ENCODE measurements at places on chromosomes 16 and 17. TPM values are rescaled to one million over a fixed set of nuclear protein-coding genes. Genes with fewer than 3 reads are reported as not detected.

The ABI3 gene
- total RNA-seq = 6.5 TPM

The PLXDC1 gene
- total RNA-seq = 12.9 TPM

The C1QTNF8 gene
- total RNA-seq = not detected

The SMIM5 gene
- 1.6 TPM for total RNA-seq

The TNFRSF13B gene
- total RNA-seq = 3.1 TPM

The ATF7IP2 gene
- total RNA-seq = 94.5 TPM

The SDR42E2 gene
- 3.5 TPM for total RNA-seq

The GAST gene
- not detected for total RNA-seq

The SAP30BP gene
- total RNA-seq = 253 TPM

The EVI2A gene
- 77.4 TPM for total RNA-seq

The CDH5 gene
- total RNA-seq = not detected

The ABCA8 gene
- not detected for total RNA-seq

The KRTAP4-8 gene
- not detected for total RNA-seq

The HSD17B1 gene
- total RNA-seq = 0.91 TPM

The MED31 gene
- 16.7 TPM for total RNA-seq

The ZPBP2 gene
- not detected for total RNA-seq

The TP53TG3 gene
- total RNA-seq = not detected

The RHBDF2 gene
- total RNA-seq = 23.8 TPM

The CBLN1 gene
- total RNA-seq = not detected

The MRPL10 gene
- 40.8 TPM for total RNA-seq

The SLFN14 gene
- total RNA-seq = 0.57 TPM

The C17orf78 gene
- total RNA-seq = not detected

The METTL9 gene
- total RNA-seq = 69.9 TPM

The CD68 gene
- total RNA-seq = 0.25 TPM

The GPR142 gene
- not detected for total RNA-seq

The JPT1 gene
- 70.9 TPM for total RNA-seq

The IKZF3 gene
- total RNA-seq = 146 TPM

The GABARAP gene
- total RNA-seq = 227 TPM

The GNGT2 gene
- 1.5 TPM for total RNA-seq

The USP43 gene
- not detected for total RNA-seq
